ENCODE measurements at places on chromosomes 12 and 14. TPM values are rescaled to one million over a fixed set of nuclear protein-coding genes. Genes with fewer than 3 reads are reported as not detected.

DNA sequence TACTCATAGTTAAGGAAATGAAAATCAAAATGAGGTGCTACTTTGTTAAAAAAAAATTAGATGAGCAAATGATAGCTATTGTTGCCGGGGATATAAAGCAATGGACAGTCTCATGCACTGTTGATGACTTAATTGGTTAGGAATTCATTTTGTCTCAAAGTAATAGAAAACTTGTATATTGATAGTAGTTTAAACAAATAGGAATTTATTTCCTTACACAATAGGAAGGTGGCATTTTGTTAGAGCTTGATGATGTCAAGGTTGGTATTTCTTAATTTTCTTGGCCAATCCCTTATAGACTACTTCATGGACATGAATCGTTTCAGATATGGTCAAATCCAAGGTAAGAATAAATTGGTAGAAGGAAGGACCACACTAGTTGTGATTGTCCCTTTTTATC lies 7.8 kb downstream of the PRPF39 start:
- DNase-seq, result no peak

- no peak for DNase-seq
Observed at GRCh38 chr14:92556255-92556741, 42.7 kb downstream of the RIN3 start.

KCNJ8 gene
- total RNA-seq, result not detected

DNA sequence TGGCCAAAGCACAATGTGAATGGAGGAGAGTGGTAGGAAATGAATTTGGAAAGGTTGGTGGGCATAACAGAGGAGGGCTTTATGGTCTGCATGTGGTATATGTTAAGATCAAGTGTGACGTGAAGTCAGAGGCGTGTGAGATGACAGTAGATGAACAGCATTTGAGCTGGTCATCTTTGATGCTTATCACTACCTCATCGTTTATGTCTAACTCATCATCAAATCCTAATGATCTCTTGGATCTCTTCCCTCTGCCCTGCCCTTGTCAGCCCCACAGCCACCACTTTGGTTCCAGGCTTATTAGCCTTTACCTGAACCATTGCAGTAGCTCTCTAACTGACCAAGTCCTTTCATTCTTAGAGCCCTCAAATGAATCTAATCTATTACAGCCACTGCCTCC lies 132.5 kb downstream of the LLPH start:
- no peak for DNase-seq

TAS2R46 gene
- 1.2 TPM for total RNA-seq

PLEKHA5 gene
- 4.4 TPM for total RNA-seq

- DNase-seq, result no peak
Observed at GRCh38 chr14:51873221-51873893, 12.9 kb downstream of the GNG2 start.

GPR65 gene
- 23.2 TPM for total RNA-seq

OAS2 gene
- 245 TPM for total RNA-seq

DNA sequence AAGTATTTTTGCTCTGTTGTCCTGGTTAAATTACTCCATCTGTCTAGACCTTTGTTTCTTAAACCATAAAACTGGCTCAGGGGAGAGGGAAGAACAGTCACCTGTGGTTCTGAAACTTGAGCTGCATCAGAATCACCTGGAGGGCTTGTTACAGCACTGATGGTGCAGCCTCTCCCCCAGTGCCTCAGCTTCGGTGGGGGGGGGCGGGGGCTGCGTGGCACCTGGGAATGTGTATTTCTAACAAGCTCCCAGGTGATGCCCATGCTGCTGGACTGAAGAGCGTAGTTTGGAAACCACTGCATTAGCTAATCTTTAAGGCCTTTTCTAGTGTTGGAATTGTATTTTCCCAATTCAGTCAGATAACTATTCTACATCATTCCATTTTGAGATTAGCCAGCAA lies 42.7 kb downstream of the GPHB5 start:
- no peak for DNase-seq

NAV3 gene
- not detected for total RNA-seq

- no peak for DNase-seq
Observed at GRCh38 chr12:130719263-130719859, 3.3 kb upstream of the RIMBP2 start.

DNA sequence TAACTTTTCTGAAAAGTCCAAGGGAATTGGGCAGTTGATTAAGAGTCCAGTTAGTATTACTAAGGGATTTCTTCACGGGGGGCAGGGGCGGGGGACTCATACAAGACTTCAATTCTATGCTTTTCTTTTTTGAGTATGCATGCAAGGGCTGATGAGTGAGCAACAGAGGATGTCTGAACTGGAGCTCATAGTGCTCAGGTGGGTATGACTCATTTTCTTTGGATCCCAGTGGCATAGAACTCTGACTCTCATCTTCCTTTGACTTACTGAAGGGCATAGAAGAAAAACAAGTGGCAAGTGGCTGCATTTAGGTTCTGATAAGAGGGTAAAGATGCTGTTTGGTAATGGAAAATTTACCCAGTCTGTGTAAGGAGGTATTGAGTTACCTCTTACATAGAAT lies 749.2 kb downstream of the NOVA1 start:
- DNase-seq, result no peak

- DNase-seq, result no peak
Observed at GRCh38 chr14:57999471-57999870, 133.6 kb upstream of the SLC35F4 start.

CLEC9A gene
- not detected for total RNA-seq

TAS2R42 gene
- not detected for total RNA-seq

DNA sequence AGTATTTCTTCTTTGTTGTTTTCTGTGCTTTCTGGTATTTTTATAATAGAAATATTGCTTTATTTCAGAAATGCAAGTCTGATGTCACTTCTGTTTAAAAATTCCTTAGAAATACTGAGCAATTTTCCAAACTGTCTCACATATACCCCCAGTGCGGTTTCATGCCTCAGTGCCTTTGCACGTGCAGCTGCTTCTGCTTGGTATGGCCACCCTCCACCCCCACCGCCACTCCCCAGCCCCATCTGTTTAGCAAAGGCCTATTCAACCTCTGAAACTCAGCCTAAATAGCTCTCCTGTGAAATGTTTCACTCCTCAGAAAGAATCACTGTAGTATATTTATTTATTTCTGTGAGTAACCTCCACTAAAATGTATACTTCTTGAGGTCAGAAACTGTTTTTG lies 52.3 kb downstream of the PPM1H start:
- no peak for DNase-seq

DNA sequence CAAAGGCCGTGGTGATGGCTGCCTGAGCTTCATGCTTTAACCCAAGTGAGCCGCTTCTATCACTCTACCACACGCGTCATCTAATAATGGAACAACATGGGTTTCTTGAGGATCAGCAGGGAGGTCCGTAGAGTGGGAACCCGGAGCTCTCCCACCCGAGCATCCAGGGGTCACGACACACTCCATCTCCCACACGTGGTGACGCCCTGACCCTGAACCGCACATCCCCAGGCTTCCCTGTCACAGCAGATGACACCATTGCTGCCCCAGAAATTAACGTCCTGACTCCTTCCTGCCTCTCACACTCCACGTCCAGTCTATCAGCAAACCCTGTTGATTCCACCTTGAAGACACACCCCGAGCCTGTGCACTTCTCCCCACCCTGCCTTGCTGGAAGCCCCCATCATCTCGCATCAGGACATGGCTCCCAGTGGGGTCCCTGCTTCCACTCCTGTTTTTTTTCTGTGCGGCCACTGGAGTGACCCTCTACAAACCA lies 163.2 kb downstream of the PIWIL1 start:
- no peak for DNase-seq

- DNase-seq, result no peak
Observed at GRCh38 chr12:96044017-96044942, 8.9 kb upstream of the LTA4H start.

DNA sequence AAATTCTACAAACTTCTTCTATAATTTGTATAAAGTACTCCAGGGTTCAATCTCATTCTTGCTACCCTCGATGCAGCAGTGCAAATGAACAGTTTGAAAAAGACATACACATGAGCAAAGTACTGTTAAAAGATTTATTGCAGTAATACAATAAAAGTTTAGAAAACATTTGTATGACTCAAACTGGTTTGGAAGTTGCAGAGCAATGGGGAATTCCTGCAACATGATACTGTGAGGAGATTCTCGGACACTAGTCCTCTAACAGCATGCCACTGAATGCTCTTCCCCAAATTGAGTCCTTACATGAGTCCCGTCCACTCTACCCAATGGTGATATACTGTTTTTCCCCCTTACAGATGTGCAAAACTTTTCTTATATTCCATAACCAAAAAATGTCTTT lies 45.4 kb downstream of the ATG14 start:
- no peak for DNase-seq

KLRK1 gene
- total RNA-seq, result 355 TPM

DNA sequence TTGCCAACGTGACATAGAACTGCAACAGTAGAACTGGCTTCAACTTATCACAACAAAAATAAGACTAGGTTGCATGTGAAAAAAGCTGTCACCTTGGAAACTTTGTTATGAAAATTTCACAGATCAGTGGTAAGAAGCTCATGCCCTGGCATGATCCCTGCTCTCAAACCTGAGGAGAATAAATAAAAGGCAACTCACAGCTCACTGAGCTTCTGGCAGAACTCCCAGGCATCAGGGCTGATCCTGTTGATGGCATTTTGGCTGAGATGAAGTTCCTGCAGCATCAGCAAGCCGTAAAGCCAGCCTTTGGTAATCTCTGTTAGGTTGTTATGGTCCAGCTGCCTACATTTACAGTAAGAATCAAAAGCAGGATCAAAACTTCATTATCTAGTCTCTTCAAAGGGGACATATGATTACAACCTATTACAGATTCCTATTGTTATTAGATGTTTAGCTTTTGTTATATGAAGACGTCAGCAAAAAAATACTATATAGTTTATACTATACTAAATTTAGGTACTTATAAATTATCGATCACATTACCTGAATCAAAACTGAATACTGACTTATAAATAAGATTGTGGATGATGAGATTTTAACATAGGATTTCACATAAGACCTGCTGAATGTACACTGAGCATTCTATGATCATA lies 32.0 kb downstream of the LRIG3 start:
- DNase-seq, result no peak

DNA sequence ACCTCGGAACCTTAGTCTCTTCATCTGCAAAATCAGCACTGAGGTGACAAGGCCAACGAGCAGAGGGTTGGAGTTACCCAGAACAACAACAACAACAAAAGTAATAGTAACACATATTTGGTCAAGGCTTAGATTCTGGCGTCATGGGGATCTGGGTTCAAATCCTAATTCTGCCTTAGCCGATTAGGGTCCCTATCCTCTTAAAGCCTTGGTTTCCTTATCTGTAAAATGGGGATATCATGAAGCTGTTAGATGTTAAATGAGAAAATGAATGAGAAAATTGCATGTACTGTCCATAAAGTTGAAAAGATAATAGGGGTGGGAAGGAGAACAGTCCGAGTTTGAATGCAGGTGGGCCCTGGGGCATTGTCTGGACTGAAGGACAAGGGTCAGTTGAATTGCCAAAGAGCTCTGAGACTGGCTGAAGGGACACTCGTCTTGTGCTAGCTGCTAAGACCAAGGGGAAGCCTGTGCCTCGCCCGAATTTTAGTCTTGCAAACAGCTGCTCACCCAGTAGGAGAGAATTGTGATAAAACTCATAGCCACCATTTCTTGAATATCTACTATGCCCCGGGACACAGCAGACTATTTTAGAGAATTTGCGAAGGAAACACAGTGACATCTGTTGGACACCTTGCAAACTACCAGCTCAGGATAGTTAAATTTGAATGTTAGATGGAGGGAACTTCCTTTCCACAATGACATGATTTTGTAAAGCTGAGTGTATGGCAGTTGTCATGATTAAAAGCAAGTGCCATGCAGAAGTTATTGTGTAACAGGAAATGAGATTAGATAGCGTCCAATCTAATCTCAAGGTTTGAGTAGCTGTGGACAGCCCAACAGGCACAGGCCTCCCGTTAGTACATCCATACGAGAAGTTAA lies 6.8 kb upstream of the HNF1A start:
- no peak for DNase-seq

DNA sequence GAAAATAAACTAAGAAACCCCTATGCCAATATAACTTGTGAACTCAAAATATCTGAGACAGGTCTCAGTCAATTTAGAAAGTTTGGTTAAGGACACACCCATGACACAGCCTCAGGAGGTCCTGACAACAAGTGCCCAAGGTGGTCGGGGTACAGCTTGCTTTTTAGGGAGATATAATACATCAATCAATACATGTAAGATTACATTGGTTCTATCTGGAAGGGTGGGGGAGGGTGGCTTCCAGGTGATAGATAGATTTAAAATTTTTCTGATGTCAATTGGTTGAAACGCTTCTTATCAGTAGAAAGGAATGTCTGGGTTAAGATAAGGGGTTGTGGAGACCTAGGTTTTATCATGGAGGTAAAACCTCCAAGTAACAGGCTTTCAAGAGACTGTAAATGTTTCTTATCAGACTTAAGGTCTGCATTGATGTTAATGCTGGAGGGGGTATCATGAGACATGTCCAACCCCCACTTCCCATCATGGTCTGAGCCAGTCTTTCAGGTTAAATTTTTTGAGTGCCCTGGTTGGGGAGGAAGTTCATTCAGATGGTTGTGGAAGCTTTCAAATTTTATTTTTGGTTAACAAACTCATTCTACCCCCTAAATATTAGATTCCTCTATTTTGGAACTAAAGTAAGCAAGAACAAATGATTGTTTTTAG lies 82.0 kb upstream of the RASSF8 start:
- DNase-seq, result no peak

NID2 gene
- total RNA-seq, result 0.36 TPM

DNA sequence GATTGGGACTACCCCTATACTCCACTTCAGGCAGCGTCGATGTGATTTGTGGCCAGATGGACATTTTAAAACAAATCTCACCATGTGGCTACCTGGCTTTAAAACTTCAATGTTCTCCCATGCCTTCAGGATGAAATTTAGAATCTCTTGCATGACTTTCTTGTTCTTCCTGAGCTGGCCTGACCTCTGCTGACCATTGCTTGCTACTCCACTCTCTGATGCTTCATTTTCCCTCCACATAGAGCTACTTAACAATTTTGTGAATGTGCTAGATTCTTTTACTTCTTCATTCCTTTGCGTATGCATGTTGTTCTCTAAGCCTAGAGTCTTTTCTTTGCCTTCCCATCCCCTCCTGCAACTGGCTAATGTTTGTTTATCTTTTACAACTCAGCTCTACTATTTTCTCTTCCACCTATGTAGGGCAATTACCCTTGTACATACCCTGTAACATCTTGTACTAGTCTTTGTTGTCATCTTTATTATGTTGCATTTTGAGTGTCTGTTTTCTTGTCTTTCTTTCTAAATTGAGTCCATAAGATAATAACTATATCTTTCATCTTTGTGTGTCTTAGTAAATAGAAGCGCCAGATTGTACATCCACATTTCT lies 41.2 kb downstream of the YLPM1 start:
- DNase-seq, result no peak

Data from activated naive CD8-positive, alpha-beta T cell treated with anti-CD3 and anti-CD28 coated beads, Interleukin-2, amount 10 ng/mL, durations not matched to agents 7 days and 5 days (primary cell).